Esophagus squamous epithelium (tissue), 5 donors: ENCODE measurements at places on chromosomes 5 and 9. TPM values are rescaled to one million over a fixed set of nuclear protein-coding genes. Genes with fewer than 3 reads are reported as not detected.

DNA sequence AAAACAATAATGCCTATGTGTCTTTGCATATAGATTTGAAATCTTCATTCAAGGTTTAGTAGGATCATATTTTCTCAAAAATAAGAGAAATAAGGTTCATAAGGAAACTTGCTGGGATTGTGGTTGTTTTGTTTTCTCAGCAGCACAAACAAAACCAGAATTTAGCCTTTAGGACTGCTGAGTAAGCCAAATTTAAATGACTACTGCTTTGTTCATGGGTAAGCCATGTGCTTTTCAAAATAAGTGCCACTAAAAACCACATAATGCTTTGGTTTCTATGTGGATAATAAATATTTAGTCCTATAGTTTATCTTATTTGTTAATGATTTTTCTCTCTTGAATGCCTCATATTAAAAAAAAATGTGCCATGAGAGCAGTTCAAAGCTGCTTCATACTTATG lies 38.8 kb downstream of the PTCD2 start:
- no peak for DNase-seq

- DNase-seq: peak; percentile 4
These were observed 73.2 kb upstream of the EPB41L4A start for GRCh38 chr5:112492291-112492690.

- DNase-seq: no peak
These were observed 370.0 kb downstream of the ZSWIM6 start for GRCh38 chr5:61701877-61702602.

GRCh38 chr5:6765612-6766525 lies 52.6 kb downstream of the TENT4A start:
- DNase-seq: no peak

The POC5 gene
- total RNA-seq: 1.9 TPM

DNA sequence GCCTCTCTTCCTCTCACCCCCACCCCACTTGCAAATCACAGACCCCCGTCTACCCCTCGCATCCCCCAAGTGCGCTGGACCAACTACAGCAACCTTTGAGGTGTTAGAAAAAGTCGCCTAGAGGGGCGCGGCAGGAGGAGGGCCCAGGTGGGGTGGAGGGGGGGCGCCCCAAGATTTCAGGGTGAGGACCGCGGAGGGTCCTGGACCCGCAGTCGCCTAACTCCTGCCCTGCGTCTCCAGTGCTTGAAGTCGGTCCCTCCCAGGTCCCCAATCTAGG lies 379 bp upstream of the EGFLAM start:
- no peak for DNase-seq

The MARCOL gene
- not detected for total RNA-seq

The DMRT2 gene
- 0.99 TPM for total RNA-seq

GRCh38 chr5:43556857-43557542 lies at the start of gene PAIP1:
TSS of gene PAIP1 (minus strand) at chr5:43557077. CDS start at chr5:43556846, 231 bp downstream.
- peak; percentile 44 for DNase-seq

GRCh38 chr9:72588336-72588735 lies 66.9 kb downstream of the TMC1 start:
- DNase-seq: no peak

- DNase-seq: no peak
These were observed 193.9 kb downstream of the SEC61B start for GRCh38 chr9:99416007-99416406.

GRCh38 chr9:116333254-116333653 lies 179.7 kb downstream of the PAPPA start:
- no peak for DNase-seq

DNA sequence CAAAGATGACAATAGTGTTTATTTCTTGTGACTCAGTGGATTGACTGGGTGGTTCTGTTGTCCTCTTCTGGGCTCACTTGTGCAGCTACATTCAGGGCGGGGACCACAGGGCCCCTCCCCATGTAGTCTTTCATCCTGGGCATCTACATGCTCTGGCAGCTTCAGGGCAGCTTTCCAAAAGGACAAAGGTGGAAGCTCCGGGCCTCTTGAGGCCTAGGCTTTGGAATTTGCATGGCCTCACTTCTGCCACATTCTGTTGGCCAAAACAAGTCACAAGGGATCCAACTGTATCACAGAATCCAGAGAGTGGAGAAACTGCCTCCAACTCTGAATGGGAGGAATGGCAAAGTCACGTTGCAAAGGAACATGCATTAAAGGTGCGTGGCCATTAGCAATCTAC lies 64.3 kb downstream of the ARHGAP26 start:
- no peak for DNase-seq

The LRRC19 gene
- total RNA-seq: not detected

The GPR21 gene
- total RNA-seq: 0.68 TPM

- DNase-seq: no peak
These were observed 558.5 kb upstream of the ZNF462 start for GRCh38 chr9:106304401-106304920.

DNA sequence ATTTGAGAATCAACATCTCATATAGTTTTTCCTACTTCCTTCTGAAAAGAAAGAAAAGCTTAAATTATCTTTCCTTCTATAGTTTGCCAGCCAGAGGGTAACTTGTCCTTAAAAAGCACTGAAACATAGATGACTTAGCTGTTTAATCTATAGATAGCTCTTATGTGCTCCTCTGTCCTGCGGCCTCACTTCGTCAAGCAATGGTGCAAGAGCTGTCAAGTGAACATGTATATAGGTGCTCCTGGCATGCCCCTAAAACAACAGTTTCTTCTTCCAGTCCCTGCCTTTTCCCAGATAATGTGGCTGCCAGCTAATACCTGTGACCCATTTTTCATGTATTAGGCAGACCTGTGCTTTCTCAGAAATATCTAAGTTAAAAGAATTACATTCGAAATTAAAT lies 287.7 kb upstream of the EFNA5 start:
- no peak for DNase-seq
